Stomach (tissue), 19 donors: ENCODE measurements at places on chromosomes 5 and 9. TPM values are rescaled to one million over a fixed set of nuclear protein-coding genes. Genes with fewer than 3 reads are reported as not detected.
A peak's percentile ranks its signal among the peaks of the same experiment; 100 is the strongest.

GRCh38 chr9:27632254-27632653, 59.0 kb upstream of the C9orf72 start:
- DNase-seq = no peak

GRCh38 chr5:84017523-84018172, 297.0 kb upstream of the HAPLN1 start:
- no peak for DNase-seq

GRCh38 chr5:174532455-174533453, 191.6 kb upstream of the MSX2 start:
- DNase-seq = peak; percentile 86

The ADGRD2 gene
- total RNA-seq = not detected

DNA sequence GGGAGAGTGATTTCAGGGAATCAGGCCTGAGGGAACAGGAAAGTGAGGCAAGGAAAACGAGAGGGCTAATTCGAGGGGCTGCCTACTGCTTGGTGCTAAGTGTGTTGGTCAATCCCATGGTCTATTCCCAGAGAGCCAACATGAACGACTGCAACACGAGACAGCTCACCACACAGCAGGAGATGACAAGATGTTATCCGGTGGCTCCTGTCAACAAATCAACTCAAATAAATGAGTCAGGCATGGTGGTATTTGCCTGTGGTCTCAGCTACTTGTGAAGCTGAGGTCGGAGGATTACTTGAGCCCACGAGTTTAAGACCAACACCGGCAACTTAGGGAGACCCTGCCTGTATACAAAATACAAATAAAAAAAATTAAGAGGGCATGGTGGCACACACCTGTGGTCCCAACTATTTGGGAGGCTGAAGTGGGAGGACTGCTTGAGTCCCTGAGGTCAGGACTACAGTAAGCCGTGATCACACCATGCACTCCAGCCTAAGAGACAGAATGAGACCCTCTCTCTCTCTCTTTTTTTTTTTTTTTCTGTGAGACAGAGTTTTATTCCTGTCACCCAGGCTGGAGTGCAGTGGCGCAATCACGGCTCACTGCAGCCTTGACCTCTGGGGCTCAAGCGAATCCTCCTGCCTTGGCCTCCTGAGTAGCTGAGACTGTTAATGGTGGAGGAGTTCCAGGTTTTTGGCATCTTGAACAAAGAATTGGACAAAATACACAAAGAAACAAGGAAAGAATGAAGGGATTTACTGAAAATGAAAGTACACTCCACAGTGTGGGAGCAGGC, 9.0 kb upstream of the FAF2 start:
- DNase-seq = no peak

DNA sequence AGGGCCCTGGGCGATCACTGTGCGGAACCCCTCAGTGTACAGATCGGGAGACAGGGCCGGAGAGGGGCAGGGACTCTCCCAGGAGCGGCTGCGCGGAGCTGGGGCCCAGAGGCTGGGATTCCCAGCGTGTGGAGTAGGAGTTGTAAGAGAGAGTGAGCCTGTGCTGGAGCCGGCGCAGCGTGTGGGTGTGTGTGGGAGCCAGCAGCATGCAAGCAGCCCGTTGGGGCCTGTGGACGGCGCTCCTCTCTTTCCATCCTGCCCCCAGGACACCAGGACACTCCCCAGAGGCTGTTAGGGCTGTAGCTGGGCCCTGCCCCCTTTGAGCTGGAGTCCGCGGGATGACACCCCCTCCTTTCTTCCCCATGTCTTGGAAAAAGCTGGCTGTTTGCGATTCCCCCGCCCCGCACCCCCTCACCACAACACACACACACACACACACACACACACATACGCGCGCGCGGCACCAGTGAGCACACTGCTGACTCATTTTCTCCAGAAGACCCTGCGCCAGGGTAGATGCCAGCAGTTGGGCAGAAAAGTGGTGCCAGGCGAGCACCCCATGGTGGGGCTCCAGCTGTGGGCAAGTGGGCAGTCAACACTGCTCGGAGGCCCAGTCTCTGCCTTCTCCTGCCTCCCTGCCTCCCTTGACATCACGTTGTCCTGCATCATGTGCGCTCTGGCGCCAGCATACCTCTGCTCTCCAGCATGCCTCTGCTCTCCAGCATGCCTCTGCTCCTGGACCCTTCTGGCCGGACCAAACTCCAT, 1.5 kb downstream of the COL27A1 start:
- peak; percentile 45 for DNase-seq

GRCh38 chr9:97543561-97543960, 42.1 kb downstream of the TMOD1 start:
- no peak for DNase-seq

DNA sequence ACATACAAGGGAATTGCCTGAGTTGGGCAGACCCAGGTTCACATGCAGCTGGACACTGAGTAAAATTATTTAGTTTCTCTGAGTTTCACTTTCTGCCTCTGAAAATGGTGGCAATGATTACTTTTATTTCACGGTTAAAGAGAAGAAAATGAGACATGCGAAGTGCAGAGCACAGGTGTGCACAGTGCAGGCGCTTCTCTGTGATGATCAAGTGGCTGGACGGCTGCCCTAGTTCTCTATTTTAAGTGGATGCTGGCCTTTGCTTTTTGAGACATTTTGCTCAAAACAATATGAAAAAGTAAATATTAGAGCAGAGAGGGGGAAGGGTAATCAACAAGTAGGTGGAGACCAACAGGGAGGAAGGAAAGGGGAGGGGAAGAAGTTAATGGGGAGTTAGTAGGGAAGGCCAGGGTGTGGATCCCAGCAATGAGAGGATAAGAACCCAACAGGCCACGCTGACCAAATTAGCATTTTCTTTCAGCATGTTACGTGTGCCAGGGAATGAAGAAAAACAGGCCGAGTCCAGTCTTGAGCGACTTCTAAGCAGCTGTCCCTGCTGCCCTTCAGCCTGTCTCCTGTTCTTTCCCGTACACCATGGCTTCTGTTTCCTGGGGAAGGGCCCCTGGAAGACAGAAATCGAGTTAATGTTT, 16.1 kb downstream of the SNX18 start:
- DNase-seq = peak; percentile 88

- no peak for DNase-seq
These were observed 17.9 kb downstream of the OXCT1 start for GRCh38 chr5:41852293-41852692.

DNA sequence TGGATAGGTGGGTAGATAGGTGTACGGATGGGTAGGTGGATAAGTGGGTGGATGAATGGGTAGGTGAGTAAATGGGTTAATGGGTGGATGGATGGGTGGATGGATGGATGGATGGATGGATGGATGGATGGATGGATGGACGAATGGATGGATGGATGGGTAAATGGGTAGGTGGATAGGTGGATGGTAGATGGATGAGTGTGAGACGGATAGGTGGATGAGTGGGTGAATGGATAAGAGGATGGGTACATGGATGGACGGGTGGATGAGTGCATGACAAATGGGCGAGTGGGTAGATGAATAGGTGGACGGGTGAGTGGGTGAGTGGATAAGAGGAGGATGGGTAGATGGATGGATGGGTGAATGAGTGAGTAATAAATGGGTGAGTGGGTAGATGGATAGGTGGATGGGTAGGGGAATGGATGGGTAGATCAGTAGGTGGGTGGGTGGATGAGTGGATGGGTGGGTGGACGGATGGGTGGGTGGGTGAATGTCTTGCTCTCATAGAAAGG, 179.2 kb downstream of the FGF18 start:
- DNase-seq = no peak

- DNase-seq = peak; percentile 79
These were observed 704 bp downstream of the SUSD1 start for GRCh38 chr9:112174222-112174964.

DNA sequence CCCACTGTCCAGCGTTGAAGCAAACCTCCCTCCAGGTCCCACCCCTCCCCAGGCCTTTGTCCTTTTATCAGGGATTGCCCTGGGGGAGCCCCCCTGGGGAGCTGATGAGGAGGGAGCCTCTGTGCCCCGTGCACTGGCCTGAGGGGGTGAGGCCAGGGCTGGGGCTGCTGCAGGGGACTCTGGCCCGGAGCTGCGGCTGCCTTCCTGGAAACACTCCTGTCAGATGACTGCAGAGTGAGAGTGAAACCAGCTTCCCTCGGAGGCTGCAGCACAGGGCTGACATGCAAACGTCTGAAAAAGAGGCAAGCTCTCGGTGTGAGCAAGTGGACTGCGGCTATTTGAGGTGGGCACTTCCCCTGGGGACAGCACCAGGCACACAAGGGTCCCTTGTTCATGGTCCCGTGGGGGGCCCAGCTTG, 4.6 kb upstream of the TRAF2 start:
- DNase-seq = peak; percentile 79

GRCh38 chr5:130939059-130939458, 226.0 kb downstream of the HINT1 start:
- no peak for DNase-seq

DNA sequence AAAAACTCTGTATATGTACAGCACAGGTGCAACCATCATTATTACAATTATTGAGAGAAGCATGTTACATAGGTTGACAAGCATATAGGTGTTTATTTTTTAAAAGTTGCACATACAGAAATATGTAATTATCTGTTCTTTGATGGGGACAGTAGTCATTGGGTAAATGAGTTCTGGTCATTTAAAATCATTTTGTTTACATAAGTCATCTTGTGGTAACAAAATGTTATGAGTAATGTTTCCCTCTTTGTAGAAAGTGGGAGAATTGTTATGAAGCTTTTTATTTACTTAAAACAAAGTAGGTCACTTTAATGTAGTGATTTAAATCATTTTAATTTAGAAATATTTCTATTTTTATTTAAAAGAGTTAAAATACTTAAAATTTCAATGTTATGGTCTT, 33.8 kb upstream of the FBXL17 start:
- no peak for DNase-seq

The EGFLAM gene
- 5.9 TPM for total RNA-seq

The MARCOL gene
- total RNA-seq = not detected

The LCP2 gene
- total RNA-seq = 69.4 TPM

- DNase-seq = no peak
These were observed 29.1 kb upstream of the SLC6A3 start for GRCh38 chr5:1474183-1474839.

DNA sequence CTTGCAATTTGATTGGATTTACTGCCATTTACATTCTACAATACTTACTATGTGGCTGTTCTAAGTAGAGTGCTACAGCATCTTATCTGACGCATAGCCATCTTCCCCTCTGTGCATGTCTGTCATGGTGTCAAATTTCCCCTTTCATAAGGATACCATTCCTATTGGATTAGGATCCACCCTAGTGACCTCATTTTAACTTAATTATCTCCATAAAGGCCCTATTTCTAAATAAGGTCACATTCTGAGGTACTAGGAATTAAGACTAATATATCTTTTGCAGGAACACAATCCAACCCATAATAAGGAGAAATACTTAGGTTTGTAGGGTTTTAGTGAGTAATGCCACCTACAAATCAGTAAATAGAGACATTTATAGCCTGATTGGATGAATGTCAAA, 268.0 kb downstream of the ADAMTSL1 start:
- no peak for DNase-seq

The SH3RF2 gene
- 45.9 TPM for total RNA-seq

DNA sequence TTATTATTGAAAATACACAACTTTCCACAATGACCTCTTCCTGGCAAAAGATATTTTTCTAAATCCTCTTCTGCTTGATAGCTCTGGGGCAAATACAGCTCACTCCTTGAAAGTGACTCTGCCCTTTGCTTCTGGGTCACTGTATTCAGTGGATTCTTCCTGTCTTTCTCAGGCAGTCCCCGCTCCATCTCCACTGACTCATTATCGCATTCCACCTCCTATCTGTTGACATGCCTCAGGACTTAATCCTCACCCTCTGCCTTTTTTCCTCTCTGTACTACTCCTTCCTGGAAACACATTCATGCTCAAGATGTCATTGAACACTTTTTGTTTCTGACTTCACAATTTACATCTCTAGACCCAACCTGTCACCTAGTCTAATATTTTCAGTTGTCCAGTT, 8.4 kb upstream of the RGS7BP start:
- no peak for DNase-seq

The AFAP1L1 gene
- 3.8 TPM for total RNA-seq

DNA sequence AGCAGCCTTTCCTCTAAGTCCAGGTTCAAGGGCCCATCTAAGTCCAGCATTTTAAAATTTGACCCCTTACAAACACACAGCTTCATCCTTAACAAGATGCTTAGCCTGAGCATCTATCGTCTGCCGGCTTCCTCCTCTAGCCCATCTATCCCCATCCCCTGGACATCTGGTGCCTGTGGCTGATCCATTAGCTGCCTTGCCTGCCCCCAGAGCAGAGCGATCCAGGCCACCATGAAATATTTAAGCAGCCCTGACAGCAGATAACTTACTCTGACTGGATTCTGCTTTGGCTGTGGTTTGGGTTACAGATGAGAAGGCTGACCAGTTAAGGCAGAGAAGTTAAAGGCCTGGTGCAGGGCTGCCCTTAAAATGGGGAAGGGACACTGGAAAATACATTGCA, 30.9 kb upstream of the CPEB4 start:
- DNase-seq = no peak

The MLANA gene
- total RNA-seq = not detected

DNA sequence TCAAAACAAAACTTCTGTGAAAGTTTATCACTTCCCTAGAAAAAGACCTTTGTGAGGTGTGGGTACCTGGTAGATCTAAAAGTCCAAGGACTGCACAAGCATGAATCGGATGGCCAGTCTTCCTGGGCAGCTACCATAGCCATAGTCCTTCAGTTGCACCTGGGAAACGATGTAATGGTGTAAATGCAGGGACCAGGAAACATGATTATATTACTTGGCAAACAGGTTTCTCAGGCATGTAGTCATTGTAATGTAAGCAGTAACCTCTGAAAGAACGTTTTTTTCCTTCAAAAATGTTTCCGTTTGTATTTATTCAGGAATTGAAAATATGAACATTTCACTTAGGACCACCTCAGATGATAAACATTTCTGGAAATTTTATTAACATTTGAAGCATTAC, 433.4 kb downstream of the DTWD2 start:
- peak; percentile 75 for DNase-seq

DNA sequence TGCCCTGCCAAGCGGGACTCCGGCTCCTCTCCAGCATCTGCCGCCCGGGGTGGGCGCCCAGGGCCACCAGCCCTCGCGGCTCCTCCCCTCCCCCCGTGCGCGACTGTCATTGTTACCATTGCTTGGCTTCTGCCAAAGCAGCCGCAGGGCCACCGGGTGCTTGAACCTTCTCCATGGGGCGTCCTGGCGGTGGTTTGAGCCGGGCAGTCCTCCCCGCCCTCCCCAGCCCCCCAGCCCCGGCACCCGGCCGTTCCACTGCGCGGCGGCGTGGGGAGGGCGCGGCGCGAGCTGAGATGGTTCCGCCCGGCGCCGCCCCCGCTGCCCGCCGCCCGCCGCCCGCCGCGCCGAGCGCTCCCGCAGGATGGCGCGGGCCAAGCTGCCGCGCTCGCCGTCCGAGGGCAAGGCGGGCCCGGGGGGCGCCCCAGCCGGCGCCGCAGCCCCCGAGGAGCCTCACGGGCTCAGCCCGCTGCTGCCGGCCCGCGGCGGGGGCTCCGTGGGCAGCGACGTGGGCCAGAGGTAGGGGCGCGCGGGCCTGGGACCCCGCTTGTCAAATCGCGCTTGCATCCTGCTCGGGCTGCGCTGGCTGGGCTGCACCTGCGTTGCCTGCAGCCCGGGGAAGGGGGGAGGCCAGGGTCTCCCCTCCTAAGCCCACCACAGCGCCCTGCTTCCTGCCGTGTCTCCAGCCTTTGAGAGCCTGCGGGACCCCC, 34.4 kb downstream of the KCNT1 start:
- no peak for DNase-seq

- DNase-seq = no peak
These were observed 408.8 kb upstream of the IRX1 start for GRCh38 chr5:3186736-3187405.
